ENCODE measurements at places on chromosomes 3 and 15.

DNA sequence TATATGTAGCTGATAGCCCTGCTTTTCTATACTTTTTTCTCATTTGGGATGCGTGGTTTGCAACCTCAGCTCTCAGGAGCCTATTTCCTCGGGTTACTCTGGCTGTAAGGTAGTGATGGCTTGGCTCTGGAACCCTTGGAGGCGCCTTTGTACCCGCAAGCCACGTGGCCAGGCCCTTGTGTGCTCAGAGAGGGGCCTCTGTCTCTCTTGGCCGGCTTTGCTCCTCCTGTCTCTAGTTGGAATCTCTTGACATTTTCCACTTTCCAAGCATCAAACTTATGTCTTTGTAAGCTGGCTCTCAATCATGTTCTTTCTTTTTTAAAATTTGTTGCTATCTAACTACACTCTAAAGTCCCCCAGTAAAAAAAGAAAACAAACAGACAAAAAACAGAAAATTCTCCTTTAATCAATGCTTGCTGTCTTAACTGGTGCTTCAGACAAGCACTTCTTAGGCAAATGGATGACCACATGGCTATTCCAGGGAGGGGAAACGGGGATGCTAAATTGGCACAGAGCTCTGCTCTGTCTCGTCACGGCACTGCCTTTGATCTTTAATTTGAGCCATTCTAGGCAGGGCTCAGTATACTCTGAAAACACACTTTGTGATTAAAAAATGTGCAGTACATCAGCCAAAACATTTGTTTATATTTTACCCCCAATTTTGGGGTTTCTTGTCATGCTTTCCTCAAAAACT lies 180.4 kb upstream of the NR2E3 start:
- peak; percentile 48 for DNase-seq

DNA sequence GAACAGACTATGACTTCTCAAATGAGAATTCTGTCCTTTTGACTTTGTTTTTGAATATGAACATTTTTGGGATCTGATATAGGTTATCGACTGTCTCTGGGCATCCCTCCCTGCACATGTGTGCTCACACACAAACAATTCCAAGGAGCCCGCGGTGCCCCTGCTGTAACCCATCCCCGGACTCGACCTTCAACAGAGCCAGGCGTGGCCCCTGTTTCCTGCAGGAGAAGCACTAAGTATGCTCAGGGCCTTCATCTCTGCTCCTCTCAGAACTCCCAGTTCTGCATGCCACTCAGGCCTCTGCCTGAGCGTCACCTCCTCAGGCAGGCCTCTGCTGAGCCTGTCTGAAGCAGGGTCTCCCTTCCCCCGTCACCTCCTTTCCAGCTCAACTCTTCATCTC lies 57.6 kb downstream of the NUP210 start:
- DNase-seq = no peak

- no peak for DNase-seq
Measured at GRCh38 chr3:82386647-82387046, 625.2 kb upstream of the GBE1 start.

DNA sequence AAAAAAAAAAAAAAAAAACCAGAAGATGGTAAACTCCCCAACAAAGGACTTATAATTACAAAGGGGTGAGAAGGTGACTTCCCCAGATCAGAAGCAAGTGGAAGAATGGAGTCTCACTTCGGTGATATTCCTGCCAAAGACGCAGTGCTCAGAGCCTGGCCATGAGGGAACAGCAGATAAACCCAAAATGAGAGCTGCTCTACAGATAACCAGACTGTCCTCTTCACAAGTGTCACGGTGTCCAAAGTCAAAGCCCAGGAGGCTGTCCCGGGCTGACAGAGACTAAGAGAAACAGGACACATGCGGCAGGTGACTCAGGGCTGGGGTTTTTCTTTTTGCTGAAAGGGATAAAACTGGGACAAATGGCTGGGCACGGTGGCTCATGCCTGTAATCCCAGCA lies 48.8 kb downstream of the HMCES start:
- DNase-seq = no peak

GRCh38 chr3:115704661-115705338 lies 81.5 kb downstream of the GAP43 start:
- DNase-seq = no peak

DNA sequence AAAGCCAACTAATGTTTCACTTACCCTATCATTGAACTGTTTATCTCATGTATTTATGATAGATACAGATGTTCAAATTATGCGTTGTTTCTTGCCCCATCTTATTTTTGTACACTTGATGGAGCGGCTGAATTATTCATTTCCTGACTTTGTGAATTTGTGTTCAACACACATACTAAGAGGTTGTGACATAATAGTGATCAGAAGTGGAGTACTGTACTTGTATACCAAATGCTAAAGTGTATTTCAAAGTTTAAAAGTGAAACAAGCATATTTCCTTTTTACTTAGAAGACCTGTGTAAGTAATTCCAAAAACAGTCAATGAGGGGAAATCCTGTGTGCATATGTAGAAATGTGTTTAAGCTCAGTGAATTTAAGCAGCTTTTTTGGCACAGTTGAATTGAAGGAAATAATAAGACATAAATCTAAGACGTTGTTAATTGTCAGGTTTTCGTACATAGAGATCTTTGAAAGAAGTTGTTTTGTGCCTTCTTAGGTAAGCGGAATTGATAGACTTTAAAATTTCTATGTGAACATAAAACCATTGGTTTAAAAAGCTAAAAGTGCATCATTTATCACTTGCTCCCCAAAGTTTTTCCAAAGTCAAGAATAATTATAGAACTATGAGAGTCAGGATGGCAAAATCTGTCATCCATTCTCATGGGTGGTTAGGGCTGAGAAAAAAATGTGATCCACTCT lies 1.9 kb downstream of the NFKBIZ start:
- no peak for DNase-seq

GRCh38 chr3:120652281-120652680 lies 29.8 kb downstream of the HGD start:
- no peak for DNase-seq

- no peak for DNase-seq
Measured at GRCh38 chr3:49529567-49529966, 24.7 kb upstream of the BSN start.

DNA sequence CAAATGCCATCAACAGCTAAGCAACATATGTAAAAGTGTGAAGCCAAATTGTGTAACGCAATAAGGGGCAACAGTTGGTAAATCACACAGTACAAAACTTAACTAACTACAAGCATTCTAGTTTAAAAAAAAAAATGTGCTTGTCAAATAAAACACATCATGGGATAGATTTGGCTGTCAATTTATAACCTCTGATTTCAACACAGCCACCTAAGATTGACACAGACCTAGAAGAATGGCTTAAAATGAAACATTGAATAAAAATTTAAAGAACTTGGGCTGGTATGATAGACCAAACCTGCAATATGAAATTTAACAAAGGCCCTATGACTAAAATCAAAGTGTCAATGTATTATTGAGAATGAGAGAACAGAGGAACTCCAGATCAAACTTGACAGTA lies 148.4 kb downstream of the NR1I2 start:
- no peak for DNase-seq

- DNase-seq = no peak
Measured at GRCh38 chr15:25742776-25743547, 120.2 kb downstream of the ATP10A start.

- DNase-seq = no peak
Measured at GRCh38 chr15:96494505-96494904, 164.0 kb downstream of the NR2F2 start.

GRCh38 chr3:133211856-133212255 lies 173.7 kb downstream of the TMEM108 start:
- no peak for DNase-seq

DNA sequence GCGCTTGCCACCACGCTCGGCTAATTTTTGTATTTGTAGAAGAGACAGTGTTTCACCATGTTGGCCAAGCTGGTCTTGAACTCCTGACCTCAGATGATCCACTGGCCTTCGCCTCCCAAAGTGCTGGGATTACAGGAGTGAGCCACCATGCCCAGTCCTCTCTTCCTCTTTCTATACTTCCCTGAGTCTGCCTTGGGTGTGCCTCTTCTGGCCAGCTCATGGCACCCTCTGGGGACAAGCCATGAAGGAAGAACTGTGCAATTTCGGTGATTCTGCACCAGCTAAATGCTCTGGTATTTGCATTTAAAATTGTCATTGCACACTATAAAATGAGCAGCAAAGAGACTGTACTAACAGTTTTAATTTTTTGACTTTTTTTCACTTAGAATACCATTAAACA lies 66.6 kb downstream of the IL20RB start:
- no peak for DNase-seq

- DNase-seq = no peak
Measured at GRCh38 chr3:149942409-149942808, 28.3 kb downstream of the PFN2 start.

GRCh38 chr3:64056606-64057180 lies 33.4 kb upstream of the PSMD6 start:
- no peak for DNase-seq

DNA sequence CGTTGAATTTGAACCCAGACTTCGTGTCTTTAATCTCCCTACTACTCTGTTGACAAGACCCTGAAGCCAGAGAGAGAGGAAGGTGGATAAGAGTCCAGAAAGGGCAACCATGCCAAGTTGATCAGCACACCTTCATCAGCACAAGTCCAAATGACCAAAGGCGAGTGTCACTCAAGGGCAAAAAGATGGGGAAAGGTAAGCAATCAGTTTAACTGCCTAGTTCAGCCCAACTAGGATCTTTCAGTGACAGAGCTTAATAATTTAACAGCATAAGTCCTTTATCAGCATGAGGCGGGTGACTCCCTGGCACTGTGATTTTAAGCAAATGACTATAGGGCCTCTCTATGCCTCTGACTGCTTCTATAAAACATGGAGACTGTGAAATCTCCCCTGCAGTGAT lies 6.2 kb downstream of the SUCLG2 start:
- no peak for DNase-seq

DNA sequence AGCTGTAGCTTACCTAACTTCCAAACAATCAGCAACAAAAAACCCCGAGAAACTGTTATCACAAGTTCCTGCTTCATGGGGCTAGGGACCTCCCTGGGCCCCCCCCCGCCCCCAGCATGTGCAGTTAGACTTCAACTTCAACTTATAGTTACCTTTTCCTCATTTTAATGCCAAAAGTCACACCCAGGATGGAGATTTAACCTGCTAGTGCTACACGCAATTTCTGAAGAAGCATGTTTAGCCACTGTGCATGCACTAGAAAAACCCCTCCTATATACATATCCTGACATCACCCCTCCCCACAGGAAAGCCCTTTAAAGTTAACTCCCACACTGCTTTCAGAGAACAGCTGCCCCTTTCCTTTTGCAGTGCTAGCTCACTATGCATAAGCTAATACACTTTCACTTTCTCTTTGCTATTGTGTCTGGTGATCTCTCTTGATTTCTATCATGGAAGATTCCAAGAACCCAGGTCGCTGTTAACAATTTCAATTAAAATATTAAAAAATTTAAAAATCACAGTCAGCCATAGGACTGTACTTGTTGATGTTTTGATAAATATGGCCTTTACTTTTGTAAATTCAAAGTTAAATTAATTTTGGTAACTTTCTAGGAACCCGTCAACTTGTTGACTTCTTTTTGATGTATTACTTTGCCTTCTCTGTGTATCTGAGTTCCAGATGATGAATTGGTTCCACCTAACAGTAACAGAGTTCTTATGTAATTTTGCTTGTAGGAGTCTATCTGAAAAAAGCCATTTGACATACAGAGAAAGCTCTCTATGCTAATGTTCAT lies 75.2 kb upstream of the ACAD9 start:
- no peak for DNase-seq

DNA sequence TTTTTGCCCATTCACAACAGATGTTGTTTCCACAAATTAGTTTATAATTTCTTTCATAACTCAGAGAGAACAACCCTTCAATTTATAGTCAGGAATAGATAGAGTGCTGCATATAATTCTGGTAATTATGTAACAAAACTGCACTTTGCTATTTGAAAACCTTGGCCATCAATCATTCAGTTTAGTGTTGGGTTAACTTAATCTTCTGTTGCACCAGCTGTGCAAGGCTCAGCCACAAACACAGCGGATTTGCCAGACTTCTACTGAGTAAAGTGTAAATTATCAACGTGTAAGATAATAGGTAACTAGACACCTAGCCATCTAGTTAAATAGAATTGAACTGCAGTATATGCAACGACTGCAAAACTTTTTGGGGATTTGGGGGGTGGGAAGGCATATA lies 1064.3 kb upstream of the EPHA6 start:
- DNase-seq = no peak

DNA sequence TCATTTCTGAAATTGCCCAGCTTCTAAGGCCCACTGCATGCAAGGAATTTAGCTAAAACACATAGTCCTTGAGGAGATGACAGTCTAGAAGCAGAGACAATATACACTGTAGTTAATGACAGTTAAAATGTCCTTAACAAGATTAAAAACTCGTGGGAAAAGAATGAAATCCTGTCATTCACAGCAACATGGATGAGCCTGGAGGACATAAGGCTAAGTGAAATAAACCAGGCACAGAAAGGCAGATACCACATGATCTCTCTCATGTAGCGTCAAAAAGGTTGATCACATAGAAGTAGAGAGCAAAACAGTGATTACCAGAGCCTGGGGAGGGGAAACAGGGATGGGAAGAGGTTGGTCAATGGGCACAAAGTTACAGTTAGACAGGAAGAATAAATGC lies 36.3 kb upstream of the GOLGA8J start:
- no peak for DNase-seq

- DNase-seq = no peak
Measured at GRCh38 chr15:83999396-84000135, 236.0 kb upstream of the GOLGA6L4 start.

DNA sequence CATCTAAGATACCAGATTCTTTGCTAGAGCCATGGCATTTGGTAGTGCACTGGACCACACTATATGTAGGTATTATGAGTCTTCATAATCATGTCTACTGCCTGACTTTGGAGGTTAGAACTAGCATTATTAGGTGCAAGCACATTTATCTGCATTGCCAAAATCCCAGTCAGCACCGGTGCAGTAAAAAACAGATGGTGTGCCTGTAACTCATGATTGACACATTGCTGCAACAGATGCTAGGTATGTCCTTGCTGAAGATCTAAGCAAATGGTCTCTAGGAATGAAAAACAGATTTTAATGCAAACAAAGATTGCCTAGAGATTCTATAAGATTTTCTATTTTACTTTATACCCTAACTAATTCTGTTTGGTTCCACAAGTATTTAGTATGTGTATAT lies 47.7 kb downstream of the MYO5A start:
- no peak for DNase-seq

GRCh38 chr3:123803521-123803920 lies 80.6 kb downstream of the MYLK start:
- no peak for DNase-seq

DNA sequence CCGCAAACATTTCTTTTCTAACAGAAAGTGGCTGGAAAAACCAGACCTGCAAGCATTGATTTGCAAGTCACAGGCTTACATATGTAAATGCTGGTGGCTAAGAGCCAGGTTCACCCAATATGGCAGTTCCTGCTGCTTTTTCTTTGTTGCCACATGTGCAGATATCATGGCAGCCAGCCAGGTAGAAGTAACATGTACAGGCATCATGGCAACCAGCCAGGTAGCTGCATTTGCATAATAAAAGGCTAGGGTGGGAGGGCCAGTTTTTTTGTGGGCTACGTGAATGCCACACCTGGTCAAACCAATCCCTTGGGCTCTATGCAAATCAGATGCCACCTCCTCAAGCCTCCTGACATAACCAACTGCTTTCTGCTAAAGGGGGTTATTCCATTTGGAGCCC lies 2.8 kb upstream of the SMCO1 start:
- no peak for DNase-seq

- DNase-seq = no peak
Measured at GRCh38 chr3:194522579-194523046, 35.8 kb upstream of the ATP13A3 start.

Data from left hindlimb (tissue), 1 donor.